ENCODE measurements at places on chromosomes 1 and 21. TPM values are rescaled to one million over a fixed set of nuclear protein-coding genes. Genes with fewer than 3 reads are reported as not detected.

Gene RASSF5
- 3.5 TPM for total RNA-seq

Gene CDC20
- total RNA-seq, result 1.3 TPM

Gene FAM72B
- total RNA-seq, result not detected

GRCh38 chr1:216458812-216459211, 35.6 kb upstream of the USH2A start:
- no peak overlapping the region for H3K4me3 ChIP-seq
- no peaks in the 10 kb centered on the region for H3K4me1 ChIP-seq
- H3K27me3 ChIP-seq, result no peaks in the 10 kb centered on the region
- no peak for DNase-seq
- H3K27ac ChIP-seq, result no peak overlapping the region

GRCh38 chr1:157628773-157629172, 30.9 kb upstream of the FCRL4 start:
- H3K27ac ChIP-seq, result no peak overlapping the region
- no peak overlapping the region for H3K4me3 ChIP-seq

DNA sequence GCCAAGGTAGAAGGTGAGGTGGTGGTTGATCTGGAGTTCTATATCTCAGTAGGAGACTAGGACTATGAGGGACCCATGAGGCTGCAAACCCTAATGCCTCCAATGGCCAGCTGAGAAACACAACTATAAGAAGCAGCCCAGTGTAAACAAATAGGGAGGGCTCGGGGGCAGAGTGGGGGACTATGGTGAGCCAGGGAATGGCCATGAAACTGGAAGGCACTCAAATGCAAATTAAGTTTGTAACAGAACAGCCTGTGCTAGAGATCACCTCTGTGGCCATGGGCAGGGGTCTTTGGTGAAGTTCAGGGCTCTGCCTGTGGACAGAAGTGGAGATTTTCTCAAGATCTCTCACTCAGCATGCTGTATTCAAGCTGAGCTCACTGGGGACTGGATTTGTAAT, 187.1 kb downstream of the GRIK3 start:
- no peak for DNase-seq
- H3K4me3 ChIP-seq, result no peak overlapping the region
- no peaks in the 10 kb centered on the region for H3K4me1 ChIP-seq

DNA sequence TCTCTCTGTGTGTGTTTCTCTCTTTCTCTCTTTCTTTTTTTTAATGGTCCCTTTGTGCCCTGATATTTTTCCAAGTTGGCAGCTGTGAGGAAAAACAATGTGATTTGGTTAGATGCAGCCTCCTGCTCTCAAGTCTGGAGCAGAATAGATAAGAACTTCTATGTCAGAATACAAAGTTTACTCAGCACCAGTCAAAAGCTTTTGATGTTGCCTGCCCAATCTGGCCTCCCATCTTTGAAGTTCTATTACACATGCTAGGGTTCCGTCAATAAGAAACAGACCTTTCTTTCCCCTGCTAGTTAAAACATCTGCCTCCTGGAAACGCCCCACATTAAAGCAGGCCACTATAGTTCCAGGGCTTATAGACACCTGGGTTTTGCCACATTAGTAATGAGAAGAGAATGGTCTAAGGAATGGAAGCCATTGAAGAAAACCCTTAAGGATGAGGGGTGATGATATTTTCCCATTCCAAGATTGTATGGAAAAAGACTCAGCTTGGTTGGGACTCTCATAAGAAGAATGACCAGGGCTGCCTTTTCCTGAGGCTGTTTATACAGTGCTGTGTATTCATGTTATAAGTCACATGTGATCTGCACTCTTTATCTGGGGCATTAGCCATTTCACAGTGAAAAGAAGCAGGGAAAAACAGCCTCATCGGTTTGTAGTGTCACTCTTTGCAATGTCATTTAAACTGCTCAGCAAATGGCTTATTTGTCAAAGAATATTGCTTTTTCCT, 414.7 kb upstream of the PROX1 start:
- H3K27me3 ChIP-seq, result no peaks in the 10 kb centered on the region
- H3K27ac ChIP-seq, result no peak overlapping the region
- no peak overlapping the region for H3K4me3 ChIP-seq
- H3K36me3 ChIP-seq, result no peaks in the 10 kb centered on the region
- H3K4me1 ChIP-seq, result no peaks in the 10 kb centered on the region

GRCh38 chr1:116751146-116751545, 3.1 kb upstream of the CD2 start:
- no peak overlapping the region for H3K27ac ChIP-seq
- no peaks in the 10 kb centered on the region for H3K36me3 ChIP-seq
- no peaks in the 10 kb centered on the region for H3K4me1 ChIP-seq
- no peaks in the 10 kb centered on the region for H3K27me3 ChIP-seq
- H3K4me3 ChIP-seq, result no peak overlapping the region
- DNase-seq, result no peak

GRCh38 chr1:68144856-68145255, 87.5 kb downstream of the WLS start:
- no peak overlapping the region for H3K27ac ChIP-seq
- DNase-seq, result no peak
- no peaks in the 10 kb centered on the region for H3K4me1 ChIP-seq

DNA sequence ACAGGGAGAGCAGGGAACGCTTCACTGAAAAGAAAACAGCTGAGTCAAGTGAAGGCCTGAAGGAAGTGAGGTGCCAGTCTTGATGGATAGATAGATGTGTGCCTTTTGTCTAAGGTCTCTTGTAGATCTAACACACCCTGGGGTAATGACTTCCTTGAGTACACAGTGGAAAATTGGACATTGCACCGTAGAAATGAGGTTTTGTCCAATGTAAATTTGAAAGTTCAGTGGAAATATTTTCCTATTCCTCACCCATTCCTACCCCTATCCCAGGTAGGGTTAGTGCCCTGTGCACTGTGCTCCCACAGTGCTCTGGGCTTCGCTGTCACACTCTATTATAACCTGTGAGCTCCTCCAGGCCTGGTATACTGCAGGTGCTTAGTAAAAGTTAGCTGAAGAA, 24.3 kb downstream of the ZMYND12 start:
- H3K4me3 ChIP-seq, result no peak overlapping the region
- no peak for DNase-seq
- H3K27ac ChIP-seq, result no peak overlapping the region
- no peaks in the 10 kb centered on the region for H3K27me3 ChIP-seq
- H3K36me3 ChIP-seq, result no peaks in the 10 kb centered on the region

All from uterus (tissue), 4 donors.